Putamen (tissue), 1 donor: ENCODE measurements at places on chromosomes 2 and 18.
A peak's percentile ranks its signal among the peaks of the same experiment; 100 is the strongest.

DNA sequence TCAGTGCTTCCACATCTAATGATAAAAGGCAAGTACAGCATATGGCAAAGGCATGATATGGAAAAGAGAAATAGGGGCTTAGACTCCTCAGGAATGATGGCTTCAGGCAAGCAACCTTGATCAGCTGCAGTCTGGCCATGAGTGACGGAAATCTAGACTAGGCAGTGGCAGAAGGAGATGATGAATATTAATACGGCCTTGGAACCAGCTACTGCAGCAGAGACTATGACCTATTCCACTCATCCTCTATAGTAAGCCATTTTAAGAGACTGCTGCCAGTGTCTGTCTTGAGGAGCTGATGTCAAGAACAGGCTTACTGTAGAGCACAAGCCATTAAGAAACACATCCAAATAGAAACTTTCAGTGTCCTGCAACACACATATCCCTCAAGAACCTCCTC, 23.7 kb downstream of the ASXL2 start:
- no peak for DNase-seq

DNA sequence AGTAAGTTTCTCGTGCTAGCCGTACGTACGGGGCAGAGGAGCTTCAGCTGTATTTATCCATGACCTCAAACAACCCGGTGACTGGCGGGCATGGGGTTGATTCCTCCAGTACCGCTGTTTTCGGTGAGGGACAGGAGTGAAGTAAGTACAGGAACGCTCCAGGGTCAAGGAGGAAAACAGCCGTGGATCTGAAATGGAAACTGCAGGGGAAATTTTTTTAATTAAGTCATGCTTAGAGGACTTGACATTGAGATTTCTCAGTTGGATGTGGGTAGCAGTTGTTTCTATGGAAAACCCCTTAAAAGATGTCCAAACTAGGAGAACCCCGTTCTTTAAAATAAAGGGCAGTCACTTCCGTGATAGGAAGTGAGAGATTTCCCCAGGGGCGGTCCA, 1.2 kb downstream of the RAB12 start:
- no peak for DNase-seq

DNA sequence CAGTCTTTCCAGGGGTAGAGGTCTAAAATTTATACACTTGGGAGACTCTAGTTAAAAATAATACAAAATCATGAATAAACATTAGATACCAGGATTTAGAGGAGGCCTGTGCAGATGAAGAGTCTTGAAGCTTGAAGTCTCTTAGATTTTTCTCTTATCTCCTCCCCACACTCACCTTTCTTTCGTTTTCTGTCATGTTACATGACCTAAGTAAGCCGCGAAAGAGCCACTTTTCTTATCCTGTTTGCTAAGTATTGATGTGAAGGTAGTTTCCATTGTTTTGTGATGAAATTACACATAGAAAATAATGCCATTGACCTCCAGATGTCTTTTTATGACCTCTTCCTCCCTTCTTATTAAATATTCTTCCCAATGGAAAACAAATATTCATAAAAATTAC, 367.8 kb downstream of the LRRTM1 start:
- no peak for DNase-seq

DNA sequence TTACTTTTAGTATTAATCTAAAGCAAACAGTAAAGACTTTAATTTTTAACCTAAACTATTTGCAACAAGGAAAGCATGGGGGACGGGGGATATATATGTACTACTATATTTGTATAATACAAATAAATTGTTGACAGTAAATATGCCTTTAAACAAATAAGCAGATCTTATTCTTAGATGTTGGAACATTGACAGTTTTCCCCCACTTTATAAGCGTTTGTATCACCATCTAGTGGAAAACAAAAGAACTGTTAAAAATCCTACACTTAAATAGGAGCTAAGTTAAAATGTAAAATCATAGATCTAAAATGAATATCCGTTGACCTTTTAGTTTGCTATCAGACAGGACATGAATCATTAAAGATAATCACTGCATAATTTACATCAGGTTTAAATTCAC, 50.0 kb downstream of the RBBP8 start:
- DNase-seq: peak; percentile 8

DNA sequence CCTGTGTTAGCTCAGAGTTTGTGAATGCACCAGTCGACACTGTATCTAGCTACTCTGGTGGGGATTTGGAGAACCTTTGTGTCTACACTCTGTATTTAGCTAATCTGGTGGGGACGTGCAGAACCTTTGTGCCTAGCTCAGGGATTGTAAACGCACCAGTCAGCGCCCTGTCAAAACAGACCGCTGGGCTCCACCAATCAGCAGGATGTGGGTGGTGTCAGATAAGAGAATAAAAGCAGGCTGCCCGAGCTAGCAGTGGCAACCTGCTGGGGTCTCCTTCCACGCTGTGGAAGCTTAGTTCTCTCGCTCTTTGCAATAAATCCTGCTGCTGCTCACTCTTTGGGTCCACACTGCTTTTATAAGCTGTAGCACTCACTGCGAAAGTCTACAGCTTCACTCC, 324.2 kb downstream of the RAD51AP2 start:
- DNase-seq: no peak

DNA sequence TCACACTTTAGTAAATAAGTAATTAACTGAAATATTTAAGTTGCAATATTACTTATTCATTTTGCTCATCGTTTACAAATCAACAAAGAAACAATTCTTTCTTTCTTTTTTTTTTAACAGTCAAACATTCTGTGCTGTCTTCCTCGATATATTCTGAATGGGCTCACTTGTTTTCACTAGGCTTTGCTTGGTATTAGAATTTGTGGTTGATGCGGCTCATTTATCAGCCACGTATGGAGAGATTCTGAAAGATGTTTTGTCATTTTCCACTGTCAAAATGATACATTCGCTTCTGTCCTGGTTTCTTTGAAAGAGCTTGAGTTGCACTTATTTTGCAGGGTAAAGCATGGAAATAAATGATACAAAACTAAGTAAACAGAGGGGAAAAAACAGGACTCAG, 323.7 kb downstream of the LRRTM1 start:
- DNase-seq: peak; percentile 70

- no peak for DNase-seq
Observed at GRCh38 chr2:70748002-70748784, 19.8 kb downstream of the ADD2 start.

DNA sequence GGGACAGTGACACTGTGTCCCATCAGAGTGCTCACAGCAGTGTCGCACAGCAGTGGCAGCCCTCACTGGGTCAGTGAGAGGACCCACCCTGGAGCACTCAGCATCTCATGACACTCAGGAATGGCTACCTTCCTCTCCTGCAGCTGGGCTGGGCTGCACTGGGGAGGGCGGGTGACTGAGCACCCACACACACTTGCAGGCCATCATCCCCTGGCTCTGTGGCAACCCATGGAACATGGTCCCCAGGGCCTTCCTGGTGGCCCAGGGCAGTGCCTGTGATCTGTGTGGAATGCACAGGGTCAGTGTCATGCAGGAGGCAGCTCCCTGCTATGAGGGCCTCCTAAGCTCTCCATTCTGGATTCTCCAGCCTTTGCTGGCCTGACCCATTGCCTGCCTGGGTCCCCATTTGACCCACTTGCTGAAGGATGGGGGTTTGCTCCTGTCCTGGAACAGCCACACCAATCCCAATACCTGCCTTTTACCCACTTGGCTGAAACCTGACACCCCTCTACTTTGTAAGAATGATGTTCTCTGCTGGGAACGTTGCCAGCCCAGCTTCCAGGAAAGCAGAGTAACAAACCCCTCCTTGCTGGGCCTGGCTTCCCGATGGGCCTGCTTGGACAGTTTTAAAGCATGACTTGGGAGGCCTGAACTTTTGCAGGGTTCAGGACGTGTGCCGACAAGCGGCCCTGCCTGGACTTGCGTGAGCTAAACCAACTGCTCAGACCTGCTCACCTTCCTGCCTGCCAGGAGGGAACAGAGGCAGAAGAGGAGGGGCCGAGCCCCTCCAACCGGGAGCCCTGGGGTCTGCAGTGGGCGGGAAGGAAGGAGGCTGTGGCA, 13.7 kb downstream of the HS6ST1 start:
- no peak for DNase-seq

GRCh38 chr2:147665105-147665504, 179.7 kb upstream of the ACVR2A start:
- DNase-seq: no peak

DNA sequence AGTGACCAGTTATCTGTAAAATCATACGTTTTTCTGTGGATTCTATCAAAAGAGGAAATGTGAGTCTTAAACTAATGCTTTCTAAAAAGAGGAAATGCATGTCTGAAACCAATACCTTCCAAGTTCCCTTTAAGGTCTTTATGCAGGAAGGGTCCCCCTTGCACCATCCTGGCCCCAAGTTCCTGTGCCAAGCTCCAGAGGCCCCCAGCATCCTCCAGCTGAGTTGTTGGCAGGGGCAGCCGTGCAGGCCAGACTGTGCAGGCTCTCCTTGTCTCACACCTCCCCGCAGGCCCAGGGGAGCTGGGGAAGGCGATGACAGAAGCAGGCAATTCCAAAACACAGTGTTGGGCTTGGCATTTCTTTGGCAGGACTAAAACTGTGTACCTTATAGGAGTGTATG, 39.2 kb downstream of the DPYSL5 start:
- no peak for DNase-seq

GRCh38 chr2:73163483-73164367, 38.6 kb upstream of the NOTO start:
- DNase-seq: peak; percentile 62

- no peak for DNase-seq
Observed at GRCh38 chr2:1864301-1864980, 120.1 kb upstream of the PXDN start.

- DNase-seq: peak; percentile 8
Observed at GRCh38 chr2:240024766-240025165, 376 bp downstream of the NDUFA10 start.

GRCh38 chr2:102765061-102765460, 3.2 kb downstream of the TMEM182 start:
- no peak for DNase-seq

DNA sequence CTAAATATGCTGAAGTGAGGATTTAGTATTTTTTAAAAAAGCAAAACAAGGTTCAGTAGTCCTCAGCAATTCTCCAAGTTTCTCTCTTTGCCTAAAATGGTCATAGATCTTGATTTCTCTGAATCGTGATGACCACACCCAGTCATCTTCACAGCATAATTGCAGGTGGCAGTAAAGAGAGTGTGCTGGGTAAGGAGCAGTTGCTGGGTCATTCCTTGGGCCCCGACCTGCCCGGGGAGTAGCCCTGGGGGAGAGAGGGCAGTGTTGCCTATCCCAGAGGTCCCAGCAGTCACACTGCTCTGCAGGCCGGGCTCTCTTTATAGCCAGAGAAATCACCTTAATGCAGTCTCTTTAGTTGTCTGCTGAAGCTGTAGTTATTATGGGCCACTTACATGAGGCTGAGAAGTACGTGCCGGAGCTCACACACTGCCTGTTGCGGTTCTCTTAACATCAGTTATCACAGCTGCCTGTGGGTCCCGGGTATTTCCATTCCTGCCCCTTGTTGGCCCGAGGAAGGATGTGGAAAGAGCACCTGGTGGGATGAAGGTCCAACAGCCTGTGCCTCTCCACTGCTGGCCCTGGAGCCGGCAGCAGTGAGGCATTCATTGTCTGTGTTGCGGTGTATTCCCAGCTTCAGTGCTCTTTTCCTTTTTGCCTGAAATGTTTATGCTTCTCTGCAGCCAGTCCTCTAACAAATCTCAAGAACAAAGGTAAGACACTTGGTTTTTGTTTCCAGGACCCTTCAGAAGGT, 230.1 kb downstream of the ALPK2 start:
- DNase-seq: no peak

DNA sequence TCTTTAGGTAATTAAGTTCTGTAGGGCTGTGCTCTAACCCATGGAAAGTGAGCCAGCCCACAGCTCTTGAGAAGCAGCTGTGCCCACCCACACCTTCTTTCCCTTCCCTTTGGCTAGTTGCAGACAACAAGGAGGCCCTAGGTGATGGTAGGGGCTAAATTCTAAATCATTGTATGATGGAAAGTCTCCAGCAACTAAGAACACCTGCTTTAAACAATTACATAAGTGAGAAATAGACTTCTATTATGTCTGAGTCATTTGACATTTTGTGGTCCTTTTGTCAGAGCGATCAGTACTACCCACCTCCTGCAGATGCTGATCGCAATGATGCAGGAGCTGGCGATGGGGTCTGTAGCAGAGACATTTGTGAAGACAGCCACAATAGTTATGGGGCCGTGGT, 79.6 kb downstream of the TEX51 start:
- peak; percentile 22 for DNase-seq

DNA sequence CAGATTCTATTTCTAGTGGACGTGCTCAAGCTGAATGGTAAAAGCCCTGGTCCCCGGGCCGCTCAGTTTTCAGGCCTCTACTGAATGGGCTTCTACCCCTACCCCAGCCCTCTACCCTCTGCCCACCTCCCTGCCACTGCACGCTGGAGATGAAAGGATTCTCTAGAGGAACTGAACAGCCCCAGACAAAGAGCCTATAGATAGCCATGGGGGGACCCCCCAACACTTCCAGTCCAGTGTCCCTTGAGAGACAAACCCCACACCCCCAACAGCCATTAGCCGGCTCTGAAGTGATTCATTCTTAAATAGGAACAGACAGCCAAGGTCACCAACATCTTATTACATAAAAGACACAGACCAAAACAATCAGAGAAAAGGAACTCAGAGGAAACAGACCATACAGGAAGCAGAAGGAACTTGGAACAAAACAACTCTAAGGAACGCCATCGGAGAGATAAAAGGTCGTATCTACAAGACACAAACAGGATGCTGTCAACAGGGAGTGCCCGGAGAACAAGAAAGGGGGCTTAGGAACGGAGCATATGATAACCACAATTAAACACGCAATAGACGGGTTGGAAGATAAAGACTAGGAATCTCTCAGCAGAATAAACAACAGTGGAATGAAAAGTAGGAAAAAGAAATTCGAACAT, 23.5 kb downstream of the TMEM37 start:
- DNase-seq: no peak

DNA sequence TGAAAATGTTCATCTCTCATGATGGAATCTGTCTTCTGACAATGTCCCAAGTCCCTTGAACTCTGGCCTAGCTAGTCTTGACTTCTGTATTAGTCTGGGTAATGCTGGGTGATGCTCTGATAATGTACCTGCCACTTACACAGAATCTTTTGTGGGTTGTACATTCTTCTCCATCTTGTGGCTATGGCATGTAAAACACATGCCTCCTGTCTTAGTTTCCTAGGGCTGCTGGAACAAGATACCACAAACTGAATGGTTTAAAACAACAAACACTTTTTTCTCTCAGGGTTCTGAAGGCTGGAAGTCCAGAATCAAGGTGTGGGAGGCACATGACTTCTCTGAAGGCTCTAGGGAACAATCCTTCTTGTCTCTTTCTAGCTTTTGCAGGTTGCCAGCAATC, 57.1 kb downstream of the RAPGEF4 start:
- DNase-seq: no peak
